ENCODE measurements at places on chromosomes 7 and 10.

DNA sequence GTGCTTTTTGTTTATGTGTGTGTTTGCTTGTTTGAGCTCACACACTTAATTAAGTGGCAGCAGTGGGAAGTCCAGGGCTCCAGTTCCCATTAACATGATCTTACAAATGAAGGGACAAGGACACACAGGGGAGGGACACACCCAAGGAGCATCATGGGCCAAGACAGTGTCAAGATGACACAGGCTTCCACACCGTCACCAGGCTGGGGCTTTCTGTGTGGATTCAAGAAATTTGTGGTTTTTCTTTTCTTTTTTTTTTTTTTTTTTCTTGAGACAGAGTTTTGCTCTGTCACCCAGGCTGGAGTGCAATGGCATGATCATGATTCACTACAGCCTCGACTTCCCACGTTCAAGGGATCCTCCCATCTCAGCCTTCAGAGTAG is 173.6 kb downstream of the KIAA1217 start:
- DNase-seq = no peak

DNA sequence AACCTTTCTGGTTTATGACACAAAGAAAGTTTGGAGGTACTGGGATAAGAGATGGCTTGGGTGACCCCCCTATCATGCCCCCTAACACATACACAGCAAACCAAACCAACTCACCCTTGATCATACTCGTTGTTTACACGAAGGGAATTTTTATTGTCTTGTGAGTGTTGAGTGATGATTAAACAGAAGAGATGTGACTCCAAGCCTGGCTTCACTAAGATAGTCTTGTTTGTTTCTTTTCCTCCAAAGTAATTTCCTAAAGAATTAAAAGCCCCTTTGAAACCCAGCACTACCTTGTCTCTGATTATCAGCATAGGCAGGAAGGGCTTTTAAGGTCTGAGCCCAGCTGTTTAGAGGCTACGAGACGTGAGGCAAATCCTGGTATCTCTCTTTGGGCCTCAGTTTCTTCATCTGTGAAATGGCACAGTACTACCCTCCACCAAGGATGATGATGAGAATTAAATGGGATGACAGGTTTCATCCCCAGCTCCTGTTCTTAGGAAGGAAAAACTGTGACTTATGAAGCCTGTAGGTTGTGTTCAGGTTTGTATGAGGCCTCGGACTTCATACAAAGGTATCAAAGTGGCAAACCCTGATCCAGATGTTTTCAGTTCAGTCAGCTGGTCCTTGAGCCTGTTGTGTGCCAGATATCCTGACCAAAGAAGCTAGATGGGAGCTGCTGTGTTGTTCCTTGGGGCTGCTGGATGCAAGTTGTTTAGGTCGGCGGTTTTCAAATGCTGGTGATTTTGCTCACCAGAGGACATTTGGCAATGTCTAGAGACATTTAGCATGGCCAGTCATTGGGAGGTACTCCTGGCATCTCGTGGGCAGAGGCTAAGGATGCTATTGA is 51.8 kb downstream of the TCF7L2 start:
- no peak for DNase-seq

- no peak for DNase-seq
Observed at GRCh38 chr7:25624051-25624450, 395.8 kb upstream of the NPVF start.

DNA sequence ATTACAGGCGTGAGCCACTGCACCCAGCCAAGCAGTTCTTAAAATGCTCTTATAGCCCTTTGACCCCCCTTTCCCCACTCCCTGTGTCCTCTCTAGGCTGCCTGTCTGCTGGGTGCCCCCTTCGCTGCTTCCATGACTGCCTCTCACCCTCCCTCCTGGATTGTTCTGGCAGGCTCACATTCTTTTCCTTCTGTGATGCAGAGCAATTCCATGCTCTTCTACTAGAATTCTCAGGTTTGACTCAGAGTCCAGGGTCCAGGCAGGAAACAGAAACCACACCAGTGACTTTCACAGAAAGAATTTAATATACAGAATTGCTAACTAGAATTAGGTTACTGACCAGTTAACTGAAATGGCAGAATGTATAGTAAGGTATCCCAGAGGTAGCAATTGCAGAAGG is 244.8 kb downstream of the BAMBI start:
- no peak for DNase-seq

DNA sequence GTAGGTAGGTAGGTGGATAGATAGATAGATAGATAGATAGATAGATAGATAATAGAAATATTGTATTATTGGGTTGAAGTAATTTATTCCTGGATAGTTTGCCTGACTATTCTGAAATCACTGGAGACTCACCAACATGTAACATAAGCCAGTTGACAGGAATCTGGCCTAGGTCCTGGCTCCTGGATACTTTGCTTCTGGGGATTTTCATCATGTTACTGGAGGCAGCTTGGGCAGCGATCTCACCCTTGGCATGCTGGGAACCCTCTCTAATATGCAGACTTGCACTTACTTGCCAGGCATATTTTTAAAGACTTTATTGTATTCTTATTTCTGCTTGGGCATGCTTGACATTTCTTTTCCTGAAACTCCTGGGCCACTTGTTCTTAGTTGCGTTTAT is 709.1 kb upstream of the FZD8 start:
- no peak for DNase-seq

DNA sequence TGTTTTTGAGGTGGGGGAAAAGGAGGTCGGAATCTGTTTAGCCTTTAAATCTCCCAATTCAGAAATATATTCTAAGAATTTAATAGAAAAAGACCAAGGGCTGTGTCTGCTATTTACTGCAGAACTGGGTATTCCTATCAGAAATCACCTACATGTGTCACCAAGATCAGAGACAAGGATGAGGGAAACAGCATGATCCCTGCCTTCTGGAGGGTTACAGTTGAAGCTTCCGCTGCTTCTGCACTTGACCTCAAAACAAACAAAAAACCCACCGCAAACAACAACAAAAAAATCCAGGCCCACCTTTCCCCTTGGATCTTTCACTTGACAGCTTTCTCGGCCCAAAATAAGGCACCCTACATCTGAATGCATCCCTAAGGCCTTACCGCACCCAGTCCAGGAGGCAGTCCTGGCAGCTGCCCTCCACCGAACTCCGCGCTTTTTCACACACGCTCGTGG is 750 bp upstream of the CDK14 start:
- no peak for DNase-seq

- DNase-seq = no peak
Observed at GRCh38 chr10:60525716-60526585, 136.3 kb upstream of the ANK3 start.

- DNase-seq = no peak
Observed at GRCh38 chr10:43215758-43216455, 51.0 kb downstream of the RASGEF1A start.

- DNase-seq = no peak
Observed at GRCh38 chr7:51455948-51456347, 139.3 kb upstream of the COBL start.

- no peak for DNase-seq
Observed at GRCh38 chr7:154757756-154758155, 245.2 kb downstream of the PAXIP1 start.

DNA sequence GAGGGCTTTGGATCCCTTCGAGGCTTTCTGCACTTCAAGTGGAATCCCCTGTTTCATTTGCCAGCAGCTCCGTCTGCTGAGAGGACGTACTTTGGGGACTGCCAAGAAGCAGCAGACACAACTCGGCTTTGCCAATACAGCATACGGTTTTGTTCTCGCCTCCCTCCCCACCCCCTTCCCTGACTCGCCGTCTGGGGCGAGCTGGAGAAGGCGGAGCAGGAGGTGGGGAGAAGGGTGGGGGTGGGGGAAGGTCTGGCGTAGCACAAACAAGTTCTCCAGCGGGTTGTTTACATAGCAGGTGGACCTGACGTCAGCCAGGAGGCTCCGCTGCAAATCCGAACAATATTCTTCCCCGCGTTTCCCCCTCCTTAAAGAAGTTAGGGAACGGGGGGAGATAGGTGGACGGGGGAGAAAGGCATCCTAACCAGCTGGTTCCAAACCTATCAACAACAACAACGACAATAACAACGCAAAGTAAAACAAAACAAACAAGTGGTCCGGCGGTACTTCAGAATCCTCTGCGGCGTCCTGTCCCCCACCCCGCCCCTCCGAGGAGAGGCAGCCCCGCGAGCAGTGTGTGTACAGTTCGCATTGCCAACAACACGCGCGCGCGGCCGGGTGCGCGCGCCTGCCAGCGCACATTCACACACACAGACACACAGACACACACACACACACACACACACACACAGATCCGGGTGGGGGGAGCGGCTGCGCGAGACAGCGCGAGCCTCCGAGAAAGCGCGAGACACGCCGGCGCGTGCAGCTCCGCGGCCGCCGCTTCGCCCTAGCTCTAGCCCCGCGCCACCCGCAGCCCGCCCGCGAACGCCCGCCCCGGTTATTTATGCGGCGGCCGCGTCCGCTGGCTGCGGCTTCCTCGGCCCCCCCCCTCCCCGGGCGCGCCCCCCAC is 167.0 kb upstream of the PPP1R3A start:
- peak; percentile 70 for DNase-seq

- no peak for DNase-seq
Observed at GRCh38 chr7:136502162-136502561, 366.3 kb upstream of the CHRM2 start.

GRCh38 chr10:36725581-36726520 is 399.5 kb upstream of the ANKRD30A start:
- no peak for DNase-seq

GRCh38 chr10:12906051-12906541 is 95.4 kb downstream of the CCDC3 start:
- DNase-seq = no peak

- DNase-seq = no peak
Observed at GRCh38 chr10:27253576-27253975, 13.0 kb upstream of the ACBD5 start.

- no peak for DNase-seq
Observed at GRCh38 chr7:90710466-90710850, 114.3 kb downstream of the CDK14 start.

GRCh38 chr10:86817246-86817645 is 60.8 kb downstream of the BMPR1A start:
- no peak for DNase-seq

DNA sequence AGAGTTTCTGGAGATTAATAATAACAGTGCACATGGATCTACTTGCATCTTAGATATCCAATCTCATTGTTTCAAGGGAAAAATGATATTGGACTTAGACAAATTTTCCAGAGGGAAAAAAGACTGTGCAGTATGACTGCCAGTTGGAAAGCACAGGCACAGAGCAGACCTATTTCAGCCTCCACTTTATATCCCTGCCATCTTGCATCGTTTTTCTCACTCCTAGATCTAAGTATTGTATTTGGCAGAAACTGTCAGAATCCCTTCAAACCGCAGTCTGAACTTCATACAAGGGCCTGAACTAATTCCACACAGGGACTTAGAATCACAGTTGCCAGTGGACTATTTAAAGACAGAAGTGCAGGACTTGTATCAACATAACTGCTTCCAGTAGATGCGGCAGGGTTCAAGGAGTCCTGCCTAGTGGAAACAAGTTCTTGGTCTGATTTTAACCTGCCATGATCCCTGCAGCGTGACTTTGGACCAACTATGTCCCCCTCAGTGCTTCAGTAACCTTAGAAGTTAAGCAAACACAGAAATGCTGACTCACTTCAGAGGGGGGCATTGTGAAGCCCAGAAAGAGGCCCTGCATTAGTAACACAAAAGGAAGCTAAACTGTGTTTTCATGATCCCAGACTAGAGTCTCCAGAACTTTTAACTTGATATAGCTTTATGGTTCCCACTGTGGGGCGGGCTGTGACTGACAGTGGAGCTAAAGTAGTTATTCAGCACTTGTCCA is 95.7 kb upstream of the PALS2 start:
- no peak for DNase-seq

DNA sequence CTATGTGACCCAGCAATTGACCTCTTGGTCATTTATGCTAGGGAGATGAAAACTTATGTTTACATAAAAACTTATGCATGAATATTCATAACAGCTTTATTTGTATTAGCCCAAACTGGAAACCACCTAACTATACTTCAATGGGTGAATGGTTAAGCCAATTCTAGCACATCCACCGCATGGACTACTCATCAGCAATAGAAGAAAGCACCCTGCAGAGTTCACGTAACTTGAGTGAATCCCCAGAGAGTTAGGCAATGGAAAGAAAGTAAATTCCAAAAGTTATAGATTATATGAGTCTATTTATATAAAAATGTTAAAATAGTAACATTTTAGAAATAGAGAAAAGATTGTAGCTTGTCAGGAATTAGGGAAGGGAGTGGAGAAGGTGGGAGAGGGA is 60.2 kb upstream of the NRG3 start:
- DNase-seq = no peak

- DNase-seq = no peak
Observed at GRCh38 chr10:94062611-94063010, 68.9 kb downstream of the PLCE1 start.

GRCh38 chr7:18153183-18153748 is 125.6 kb upstream of the PRPS1L1 start:
- no peak for DNase-seq

DNA sequence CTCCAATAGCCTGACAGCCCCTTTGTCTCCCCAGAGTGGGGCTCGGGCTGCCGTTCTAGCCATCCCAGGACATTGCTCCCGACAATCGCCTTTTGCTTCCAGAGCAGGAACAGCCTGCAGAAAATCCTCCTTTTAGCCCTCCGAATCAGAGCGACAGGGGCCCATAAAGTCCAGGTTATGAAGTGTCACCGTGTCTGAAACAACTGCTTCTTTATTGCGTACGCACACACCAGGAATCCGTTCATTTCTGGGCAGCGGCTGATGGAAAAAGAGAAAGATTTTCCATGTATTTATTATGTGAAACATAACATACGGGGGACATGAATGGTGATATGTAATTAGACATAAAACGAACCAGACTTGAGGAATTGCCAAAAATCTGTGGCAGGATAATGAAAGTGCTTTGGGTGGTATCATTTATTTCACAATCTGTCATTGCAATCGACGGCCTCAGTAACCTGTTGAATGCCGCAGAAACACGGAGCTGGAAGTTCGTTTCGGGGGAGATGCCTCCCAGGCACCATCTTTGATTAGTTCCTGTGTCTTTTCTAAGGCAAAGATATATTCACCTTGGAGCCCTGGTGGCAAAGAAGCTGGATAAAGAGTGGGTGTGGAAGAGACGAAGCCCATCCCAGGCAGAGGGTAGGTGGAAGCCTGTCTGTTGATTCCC is 48.1 kb downstream of the FAM241B start:
- DNase-seq = no peak

- no peak for DNase-seq
Observed at GRCh38 chr7:107982042-107982840, 20.7 kb downstream of the LAMB1 start.

GRCh38 chr7:31052841-31053601 is 913 bp downstream of the ADCYAP1R1 start:
- DNase-seq = no peak

DNA sequence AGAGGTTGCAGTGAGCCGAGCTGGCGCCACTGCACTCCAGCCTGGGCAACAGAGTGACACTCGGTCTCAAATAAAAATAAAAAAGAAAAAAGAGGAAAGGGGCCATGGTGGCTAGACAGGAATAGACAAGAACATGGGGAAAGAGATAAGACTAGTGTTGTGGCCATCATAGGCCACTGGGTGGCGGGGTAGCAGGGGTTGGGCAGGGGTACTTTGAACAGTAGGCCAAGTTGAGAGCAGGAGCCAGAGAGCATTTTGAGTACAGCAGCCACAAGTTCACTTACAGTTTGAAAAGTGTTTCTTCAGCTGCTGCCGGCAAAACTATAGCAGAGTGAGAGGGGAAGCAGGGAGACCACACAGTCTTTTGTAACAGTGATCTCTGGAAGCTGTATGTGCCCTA is 656.0 kb downstream of the CNTNAP2 start:
- DNase-seq = no peak
